Activated T-helper 1 cell treated with anti-CD3 and anti-CD28 coated beads, Interleukin-12 subunit alpha, Interleukin-12 subunit beta, Interleukin-2, Interleukin-4 antibody, amounts not matched to agents 30 ng/mL and 10 ng/mL and 1 ng/mL, durations not matched to agents 14 hours and 24 hours and 36 hours (primary cell): ENCODE measurements at places on chromosomes 6 and 20.

DNA sequence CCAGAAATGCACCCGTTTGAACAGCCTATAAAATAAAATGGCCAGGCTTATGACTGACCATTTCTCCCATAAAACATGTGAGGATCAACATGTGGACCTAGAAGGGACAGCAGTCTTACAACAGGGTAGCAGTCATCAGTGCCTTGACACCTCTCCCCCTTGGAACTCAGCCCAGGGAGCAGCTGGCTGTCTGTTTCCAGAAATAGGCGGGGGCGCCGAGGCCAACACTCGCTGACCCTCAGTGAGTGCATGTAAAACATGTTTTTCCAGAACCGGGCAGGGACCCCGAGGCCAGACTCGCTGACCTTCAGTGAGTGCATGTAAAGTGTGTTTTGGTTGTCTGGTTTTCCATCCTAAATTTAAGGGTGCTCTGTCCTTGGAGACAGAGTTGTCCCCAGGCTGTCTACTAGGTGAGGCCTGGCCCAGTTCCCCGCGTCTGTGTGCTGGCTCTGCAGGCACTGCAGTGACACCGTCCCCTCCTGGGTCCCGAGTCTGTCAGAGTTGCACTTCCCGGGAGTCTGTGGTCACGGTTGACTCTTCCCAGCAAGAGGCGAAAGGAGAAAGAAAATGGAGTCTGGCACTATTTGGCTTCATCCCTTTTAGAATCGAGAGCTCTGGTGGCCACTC is 19.8 kb upstream of the ADRM1 start:
- no peak for DNase-seq

GRCh38 chr6:137696765-137697164 is 170.3 kb upstream of the TNFAIP3 start:
- no peak for DNase-seq

DNA sequence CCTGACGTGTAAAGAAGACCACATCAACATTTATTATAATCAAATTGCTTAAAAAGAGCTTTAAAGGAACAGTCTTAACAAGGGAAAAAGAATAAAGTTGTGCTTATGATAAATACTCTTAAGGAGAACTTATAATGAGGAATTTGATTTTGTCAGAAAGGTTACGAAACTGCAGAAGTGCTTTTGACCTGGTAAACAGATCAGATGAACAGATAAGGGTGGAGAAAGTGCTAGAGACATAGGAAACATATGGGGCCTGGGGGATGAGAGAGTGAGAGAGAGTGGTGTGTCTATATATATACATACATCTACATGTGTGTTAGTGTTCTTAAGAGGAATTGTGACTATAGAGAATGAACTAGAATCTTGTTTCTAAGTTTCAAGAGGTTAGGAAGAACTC is 186.2 kb upstream of the GJE1 start:
- no peak for DNase-seq

DNA sequence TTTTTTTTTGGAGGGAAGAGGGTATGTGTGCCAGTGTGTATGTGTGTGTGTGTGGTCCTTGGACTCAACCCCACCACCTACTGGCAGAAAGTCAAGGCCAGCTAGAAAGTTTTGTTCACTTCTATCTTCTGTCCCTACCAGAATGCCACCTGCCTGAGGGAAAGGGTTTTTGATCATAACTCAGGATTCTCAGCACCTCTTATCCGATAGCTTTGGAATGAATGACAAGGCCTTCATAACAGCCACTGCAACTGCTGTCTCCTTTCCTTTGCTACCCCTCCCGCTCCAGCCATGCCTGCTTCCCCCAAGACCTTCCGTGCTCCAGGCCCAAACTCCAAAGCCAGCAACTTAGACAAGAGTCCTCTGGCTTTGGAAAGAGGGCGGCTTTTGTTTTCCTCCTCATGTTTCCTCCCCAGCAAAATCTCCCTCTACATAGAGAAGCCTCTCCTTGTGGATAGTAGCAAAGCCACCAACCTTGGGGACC is 18.7 kb downstream of the BTN3A1 start:
- DNase-seq = no peak

- DNase-seq = no peak
Measured at GRCh38 chr6:47141171-47141570, 99.0 kb upstream of the ADGRF1 start.

- DNase-seq = no peak
Measured at GRCh38 chr20:58081846-58082245, 146.6 kb downstream of the ANKRD60 start.

DNA sequence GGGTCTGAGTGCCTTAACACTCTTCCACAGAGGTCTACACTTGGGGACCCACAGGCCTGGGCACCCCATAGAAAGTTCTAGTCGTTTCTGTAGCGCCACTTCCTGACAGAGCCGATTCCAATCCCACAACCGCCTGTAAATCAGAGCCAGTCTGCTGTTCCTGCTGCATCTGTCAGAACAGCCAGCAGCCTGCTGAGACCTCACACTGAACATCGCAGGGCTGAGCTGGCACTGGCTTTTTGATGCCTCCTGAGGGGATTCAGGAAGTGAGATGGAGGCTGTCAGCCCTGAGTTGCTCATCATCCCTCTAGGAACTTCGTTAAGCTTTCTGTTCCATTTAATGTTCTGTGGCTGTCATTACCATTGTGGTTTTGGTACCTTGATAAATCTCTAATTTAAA is 48.9 kb downstream of the DCBLD1 start:
- no peak for DNase-seq

DNA sequence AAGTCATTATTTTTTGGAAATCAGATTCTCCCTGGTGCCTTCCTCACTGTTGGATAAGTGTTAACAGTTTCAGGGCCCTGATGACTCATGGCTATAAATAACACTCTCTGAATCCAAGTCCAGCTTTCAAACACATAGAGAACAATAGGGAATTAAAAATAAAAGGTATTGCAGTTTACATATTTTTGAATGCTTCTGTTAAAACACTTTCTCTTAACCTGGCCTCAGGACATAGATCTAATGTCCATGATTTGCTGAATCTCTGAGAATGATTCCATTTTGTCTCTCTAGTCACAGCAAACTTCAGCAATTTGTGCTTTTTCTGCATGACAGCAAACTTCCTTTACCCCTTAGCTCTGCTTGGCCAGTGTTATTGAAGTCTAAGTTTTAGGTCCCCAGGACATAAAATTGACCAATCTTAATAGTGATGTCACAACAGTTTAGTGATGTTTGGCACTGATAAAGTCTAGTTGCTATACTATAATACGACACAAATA is 1192.4 kb upstream of the CITED2 start:
- DNase-seq = no peak

DNA sequence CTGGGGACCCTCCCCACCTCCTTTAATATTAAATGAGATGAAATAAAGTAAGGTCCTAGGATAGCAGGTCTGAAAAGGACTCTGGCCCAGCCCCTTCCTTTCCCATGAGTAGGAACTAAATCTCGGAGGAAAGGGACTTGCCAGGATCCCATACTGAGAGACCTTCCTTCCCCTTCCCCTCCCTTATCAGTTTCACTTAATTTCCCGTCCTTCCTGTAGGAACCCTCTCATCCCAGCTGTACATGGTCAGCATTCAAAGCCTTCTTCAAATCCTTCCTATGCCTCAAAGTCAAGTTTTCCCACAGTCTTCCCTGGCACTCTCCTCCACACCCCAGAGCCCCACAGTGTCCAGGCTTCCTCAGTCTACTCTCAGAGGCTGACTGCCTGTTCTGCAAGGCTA is 71.3 kb upstream of the MYL9 start:
- no peak for DNase-seq

GRCh38 chr6:115832186-115832585 is 228.5 kb downstream of the FRK start:
- no peak for DNase-seq

DNA sequence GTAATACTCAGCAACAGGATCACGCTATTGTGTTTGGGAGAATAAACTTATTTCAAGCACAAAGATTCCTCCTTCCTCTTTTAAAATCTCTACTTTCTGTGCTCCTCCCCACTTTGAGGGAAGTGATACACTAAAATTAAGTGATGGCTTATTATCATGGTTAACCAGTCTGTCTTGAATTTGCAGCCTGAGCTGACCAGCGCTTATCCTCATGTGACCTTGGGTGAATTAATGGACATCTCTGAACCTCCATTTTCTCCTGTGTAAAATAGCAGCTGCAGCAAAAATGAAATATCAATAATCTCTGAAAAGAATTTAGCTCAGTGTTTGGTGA is 222.6 kb downstream of the BCAS1 start:
- no peak for DNase-seq

DNA sequence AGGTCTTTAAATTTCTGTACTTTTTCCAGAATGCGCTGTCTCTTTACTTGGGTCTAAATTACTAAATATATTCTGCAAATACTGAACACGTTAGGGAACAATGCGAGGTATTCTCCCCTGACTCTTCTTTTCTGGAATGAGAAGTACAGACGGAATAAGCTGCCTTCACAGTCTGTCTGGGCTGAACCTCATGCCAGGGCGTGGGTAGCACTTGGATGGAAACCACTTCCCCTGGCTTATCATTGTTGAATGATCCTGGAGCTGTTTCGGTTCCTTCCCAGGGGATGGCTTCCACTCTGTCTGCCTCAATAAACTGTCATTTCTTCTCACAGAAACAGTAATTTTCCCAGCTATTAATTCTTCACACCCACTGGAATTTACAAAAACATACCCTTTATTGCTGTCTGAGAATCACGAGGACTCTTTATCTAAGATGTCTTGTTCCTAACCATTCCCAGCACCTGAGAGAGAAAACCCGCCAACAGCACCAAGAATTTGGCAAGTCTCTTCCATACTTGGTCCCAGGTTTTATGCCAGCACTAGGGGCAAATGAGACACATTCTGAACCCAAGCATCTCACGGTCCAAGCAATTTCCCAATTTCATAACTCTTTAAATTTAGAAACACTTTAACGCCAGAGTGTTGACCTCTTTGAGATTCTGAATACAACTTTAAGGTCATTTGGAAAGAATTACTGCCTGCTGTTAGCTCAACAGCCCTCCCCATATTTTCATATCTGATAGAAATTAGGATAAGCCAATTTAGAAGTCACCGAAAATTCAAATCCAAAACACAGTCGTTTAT is 43.2 kb upstream of the ADGRF5 start:
- no peak for DNase-seq

GRCh38 chr6:138526822-138527235 is 27.5 kb upstream of the NHSL1 start:
- no peak for DNase-seq

GRCh38 chr6:31765559-31765909 is 3.1 kb downstream of the SAPCD1 start:
- no peak for DNase-seq

DNA sequence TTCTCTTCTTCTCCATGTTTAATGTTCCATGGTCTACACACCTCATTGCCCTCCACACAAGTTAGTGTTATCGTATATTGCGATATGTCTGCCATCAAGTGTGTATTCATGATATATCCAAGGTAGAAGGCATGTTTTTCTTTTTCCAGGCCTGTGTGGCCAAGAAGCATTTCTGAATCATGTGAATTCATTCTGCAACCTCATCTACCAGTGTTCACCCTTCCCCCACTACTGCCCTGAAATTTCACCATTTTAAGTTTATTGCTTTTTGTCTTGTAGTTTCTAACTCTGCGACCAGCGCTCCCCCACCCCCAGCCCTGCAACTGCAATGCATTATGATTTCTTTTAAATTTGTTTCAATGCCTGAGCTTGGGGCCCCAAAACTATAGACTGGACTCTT is 618.0 kb upstream of the FLRT3 start:
- no peak for DNase-seq

- DNase-seq = no peak
Measured at GRCh38 chr6:14197118-14197517, 79.5 kb downstream of the CD83 start.
